ENCODE measurements at places on chromosomes 6 and 20. TPM values are rescaled to one million over a fixed set of nuclear protein-coding genes. Genes with fewer than 3 reads are reported as not detected.

- no peak for DNase-seq
Measured at GRCh38 chr6:161408041-161408440, 134.2 kb upstream of the AGPAT4 start.

DNA sequence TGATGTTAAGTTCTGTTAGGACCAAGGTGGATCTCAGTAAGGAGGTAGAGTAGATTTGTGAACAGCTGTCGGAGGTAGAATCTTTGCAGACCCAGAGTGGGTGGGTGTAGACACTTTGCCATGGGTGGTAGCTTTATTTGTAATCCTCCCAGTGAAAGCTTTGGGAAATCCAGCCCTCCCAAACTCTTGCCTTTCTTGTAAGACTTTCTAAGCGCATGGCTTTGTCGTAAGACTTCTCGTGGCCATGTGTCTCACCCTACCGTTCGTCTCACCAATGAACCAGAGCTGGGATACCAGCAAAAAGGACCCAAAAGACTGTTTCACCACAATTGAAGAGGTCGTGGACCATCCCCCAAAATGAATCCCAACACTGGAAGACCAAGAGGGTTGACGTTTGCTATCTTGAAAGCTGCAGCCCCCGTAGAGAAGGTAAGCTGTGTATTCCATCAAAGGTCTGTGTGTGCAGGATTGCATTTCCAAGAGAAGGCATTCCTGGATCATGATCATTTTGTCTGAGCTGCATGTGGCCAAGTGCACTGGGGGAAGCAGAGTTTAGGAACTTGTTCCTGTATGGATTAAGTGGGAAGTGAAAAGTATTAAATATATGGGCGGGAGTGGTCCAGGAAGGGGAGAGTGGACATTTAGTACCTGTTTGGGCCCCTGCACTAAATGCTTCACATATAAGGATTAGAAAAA, 5.8 kb upstream of the TMEM14A start:
- DNase-seq: no peak

GRCh38 chr6:115838763-115839401, 221.8 kb downstream of the FRK start:
- DNase-seq: no peak

GRCh38 chr20:58753267-58753921, 60.8 kb downstream of the NPEPL1 start:
- no peak for DNase-seq

Gene TBC1D7
- 38.6 TPM for polyA plus RNA-seq

Gene TBC1D32
- 3.5 TPM for polyA plus RNA-seq

Gene RWDD2A
- polyA plus RNA-seq: 8.3 TPM

All from AG04450 (cell line).